ENCODE measurements at places on chromosomes 7 and 10.

DNA sequence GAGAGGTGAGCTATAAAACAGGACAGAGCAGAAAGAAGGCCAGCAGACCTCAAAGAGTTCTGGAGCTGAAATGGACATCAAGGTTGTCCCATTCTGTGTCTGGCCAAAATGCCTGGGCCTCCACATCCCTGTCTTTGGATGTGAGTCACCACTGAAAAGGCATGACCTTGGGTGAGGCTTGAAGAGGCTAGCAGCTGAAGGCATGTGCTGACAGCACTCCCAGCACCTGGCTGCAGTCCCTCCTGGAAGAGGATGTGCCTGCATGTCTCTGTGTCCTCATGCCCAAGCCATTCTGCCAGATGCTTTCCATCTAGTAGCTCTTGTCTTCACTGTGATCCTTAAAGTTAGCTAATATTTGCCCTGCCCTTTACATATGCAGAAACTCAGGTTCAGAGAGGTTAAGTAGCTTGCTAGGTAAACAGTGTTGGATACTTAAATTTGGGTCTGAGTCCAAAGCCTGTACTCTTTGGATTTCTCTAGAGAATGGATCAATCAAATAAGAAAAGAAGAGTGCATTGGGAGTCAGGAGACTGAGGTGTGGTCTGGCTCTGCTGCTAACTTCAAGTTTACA, 35.8 kb downstream of the HECW1 start:
- DNase-seq: no peak
- no peak overlapping the region for H3K4me3 ChIP-seq
- H3K27me3 ChIP-seq: no peaks in the 10 kb centered on the region
- H3K4me1 ChIP-seq: no peaks in the 10 kb centered on the region

GRCh38 chr10:70786799-70787415, 1.7 kb upstream of the TBATA start:
- DNase-seq: no peak
- no peak overlapping the region for H3K27ac ChIP-seq
- H3K27me3 ChIP-seq: no peaks in the 10 kb centered on the region
- no peak overlapping the region for H3K4me3 ChIP-seq

DNA sequence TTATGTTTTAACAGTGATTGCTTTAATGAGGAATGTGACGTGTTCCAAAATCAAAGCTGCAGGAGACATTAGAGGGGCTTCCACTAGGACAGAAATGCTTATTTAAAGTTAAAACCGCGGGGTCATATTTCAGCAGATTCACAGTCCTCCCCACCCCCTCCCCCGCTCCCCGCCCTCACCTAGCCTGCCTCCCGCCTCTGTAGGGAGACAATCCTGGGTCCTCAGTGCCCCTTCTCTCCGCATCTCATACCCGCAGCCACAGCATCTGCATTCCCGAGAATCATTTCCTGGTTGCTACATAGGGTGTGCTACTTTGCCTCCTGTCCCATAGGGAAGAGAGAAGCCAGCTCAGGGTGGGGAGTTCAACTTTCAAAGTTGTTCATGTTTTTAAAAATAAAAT, 3.1 kb upstream of the DRGX start:
- H3K27me3 ChIP-seq: peaks cover 34% of the 10 kb centered on the region
- DNase-seq: no peak
- no peak overlapping the region for H3K27ac ChIP-seq
- H3K4me1 ChIP-seq: no peaks in the 10 kb centered on the region
- H3K36me3 ChIP-seq: no peaks in the 10 kb centered on the region

DNA sequence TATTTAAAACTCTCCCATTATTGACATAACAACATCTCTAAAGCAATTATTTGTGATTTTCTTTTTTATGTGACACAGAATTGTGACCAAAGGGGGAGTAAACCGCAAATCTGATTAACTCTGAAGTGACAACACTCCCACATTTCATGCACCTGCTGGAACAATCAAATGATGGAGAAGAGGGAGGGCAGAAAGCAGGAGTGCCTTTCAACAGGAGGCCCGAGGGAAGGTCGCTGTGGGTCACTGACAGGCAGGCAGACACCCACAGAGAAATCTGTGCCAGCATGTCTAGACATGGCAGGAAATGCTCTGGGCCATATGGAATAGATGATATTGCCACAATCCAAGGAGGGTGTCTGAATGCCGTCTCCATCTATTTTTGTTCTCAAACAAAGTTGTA, 247.3 kb downstream of the DOCK4 start:
- H3K4me3 ChIP-seq: no peak overlapping the region
- no peak overlapping the region for H3K27ac ChIP-seq
- H3K27me3 ChIP-seq: no peaks in the 10 kb centered on the region

DNA sequence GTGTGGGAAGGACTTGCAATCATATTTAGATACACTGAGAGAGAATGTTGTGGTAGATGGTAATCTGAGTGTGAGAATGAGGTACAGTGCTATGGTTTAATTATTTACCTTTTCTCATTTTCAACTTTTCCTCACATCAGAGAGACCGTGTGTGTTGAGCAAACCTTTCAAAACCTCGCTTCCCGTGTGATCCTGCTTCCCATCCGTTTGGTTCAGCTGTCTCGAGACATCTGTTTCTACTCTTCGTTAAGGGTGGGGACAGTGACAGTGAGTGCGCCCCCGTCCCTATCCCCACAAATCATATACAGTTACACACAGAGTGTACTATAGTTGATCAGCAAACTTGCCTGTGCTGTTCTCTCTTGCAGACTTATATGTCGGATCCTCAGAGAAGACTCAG, 33.0 kb upstream of the NOBOX start:
- DNase-seq: no peak
- H3K36me3 ChIP-seq: no peaks in the 10 kb centered on the region
- H3K4me3 ChIP-seq: no peak overlapping the region
- H3K27me3 ChIP-seq: no peaks in the 10 kb centered on the region

- no peak overlapping the region for H3K4me3 ChIP-seq
- peak; percentile 80 for DNase-seq
- H3K4me1 ChIP-seq: no peaks in the 10 kb centered on the region
- H3K27me3 ChIP-seq: no peaks in the 10 kb centered on the region
These were observed 28.7 kb downstream of the ICA1 start for GRCh38 chr7:8232999-8233847.

DNA sequence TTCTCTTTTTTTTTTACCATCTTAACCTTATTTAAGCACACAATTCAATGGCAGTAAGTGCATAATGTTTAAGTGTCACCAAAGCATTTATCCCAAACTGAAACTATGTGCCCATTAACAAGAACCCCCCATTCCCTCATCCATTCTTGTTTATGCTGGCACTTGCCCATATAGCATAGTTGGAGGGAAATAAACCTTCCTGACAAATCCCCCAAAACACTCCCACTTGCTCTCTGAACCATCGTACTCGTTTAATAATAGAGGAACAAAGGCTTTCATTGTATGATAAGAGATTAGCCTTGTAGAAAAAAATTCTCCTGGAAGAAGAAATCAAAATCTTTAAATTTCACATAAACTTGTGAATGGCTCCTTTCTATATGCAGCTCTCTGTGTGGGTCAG, 26.4 kb upstream of the KCNMA1 start:
- DNase-seq: no peak
- H3K4me3 ChIP-seq: no peak overlapping the region
- no peaks in the 10 kb centered on the region for H3K27me3 ChIP-seq

GRCh38 chr10:113331961-113332360, 220.9 kb upstream of the HABP2 start:
- H3K27me3 ChIP-seq: no peaks in the 10 kb centered on the region
- no peak for DNase-seq
- H3K36me3 ChIP-seq: no peaks in the 10 kb centered on the region
- H3K4me1 ChIP-seq: peaks cover 2% of the 10 kb centered on the region
- H3K4me3 ChIP-seq: no peak overlapping the region

DNA sequence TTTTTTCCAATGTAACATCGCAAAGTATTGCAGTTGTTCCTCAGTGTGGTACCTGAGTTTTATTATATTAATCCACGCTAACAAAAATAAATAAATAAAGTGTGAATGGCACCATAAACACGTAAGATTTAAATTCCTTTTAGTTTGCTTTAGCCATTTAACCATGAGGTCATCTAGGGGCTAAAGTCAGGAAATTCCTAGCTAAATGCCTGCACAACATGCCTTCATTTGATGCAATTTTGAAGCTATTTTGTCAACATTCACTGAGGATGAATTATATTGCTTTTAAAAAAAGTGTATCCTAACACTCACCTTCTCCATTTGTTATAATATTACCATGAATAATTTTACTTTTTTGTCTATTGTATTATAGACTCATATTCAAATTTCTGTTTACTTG, 714.4 kb downstream of the GATA3 start:
- no peak overlapping the region for H3K4me3 ChIP-seq
- peak; percentile 43 for DNase-seq
- H3K4me1 ChIP-seq: no peaks in the 10 kb centered on the region
- no peaks in the 10 kb centered on the region for H3K27me3 ChIP-seq
- H3K27ac ChIP-seq: no peak overlapping the region

DNA sequence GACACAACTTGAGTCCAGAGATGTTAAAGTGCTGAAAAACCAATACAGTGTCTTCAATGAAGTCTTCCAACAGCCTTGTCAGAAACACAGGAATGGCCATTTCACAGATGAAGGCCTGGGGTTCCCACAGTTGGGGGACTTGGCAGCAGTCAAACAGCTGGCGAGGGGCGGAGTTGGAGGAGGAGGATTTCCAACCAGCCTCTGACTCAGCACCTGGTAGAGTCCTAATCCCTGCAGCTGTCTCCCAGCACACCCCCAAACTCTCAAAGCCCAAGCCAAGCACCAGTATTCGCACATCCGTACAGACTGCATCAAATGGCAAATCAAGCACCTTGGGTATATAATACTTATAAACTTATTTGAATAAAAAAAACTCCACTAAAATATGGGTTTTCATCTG, 28.0 kb downstream of the CTBP2 start:
- no peaks in the 10 kb centered on the region for H3K27me3 ChIP-seq
- H3K4me3 ChIP-seq: no peak overlapping the region
- peaks cover 9% of the 10 kb centered on the region for H3K4me1 ChIP-seq
- DNase-seq: no peak

DNA sequence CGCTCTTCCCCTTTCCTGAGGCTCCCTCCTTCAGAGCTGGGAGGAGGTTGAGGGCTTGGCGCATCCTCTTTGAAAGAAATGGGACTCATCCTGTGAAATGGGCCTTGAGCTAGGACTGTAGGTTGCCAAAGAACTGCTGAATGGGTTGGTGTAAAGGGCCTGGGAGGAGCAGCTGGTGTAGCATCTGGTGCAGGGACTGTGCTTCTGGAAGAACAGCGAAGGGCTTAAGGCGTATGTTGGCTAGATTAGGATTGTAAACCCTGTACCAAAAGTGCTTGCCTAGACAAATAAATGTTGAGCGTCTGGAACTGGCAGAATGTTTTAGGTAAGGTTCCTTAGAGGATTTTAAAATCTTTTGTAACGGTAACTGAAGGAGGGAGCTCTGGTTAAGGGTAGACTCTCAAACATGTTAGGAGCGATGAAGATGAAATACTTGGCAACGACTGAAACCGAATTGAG, 563 bp downstream of the STAM start:
- no peak for DNase-seq
- H3K27me3 ChIP-seq: no peaks in the 10 kb centered on the region
- no peaks in the 10 kb centered on the region for H3K36me3 ChIP-seq
- H3K27ac ChIP-seq: peak overlapping the region; percentile 45
- peak overlapping the region; percentile 93 for H3K4me3 ChIP-seq

- no peak overlapping the region for H3K4me3 ChIP-seq
- no peaks in the 10 kb centered on the region for H3K27me3 ChIP-seq
- H3K36me3 ChIP-seq: no peaks in the 10 kb centered on the region
- H3K4me1 ChIP-seq: no peaks in the 10 kb centered on the region
- DNase-seq: no peak
- H3K27ac ChIP-seq: no peak overlapping the region
These were observed 10.6 kb downstream of the ELAPOR2 start for GRCh38 chr7:87048839-87049238.

- no peaks in the 10 kb centered on the region for H3K27me3 ChIP-seq
- H3K4me3 ChIP-seq: peak overlapping the region; percentile 44
- no peaks in the 10 kb centered on the region for H3K36me3 ChIP-seq
- peak overlapping the region; percentile 19 for H3K27ac ChIP-seq
These were observed 15.3 kb upstream of the SUN1 start for GRCh38 chr7:816751-817671.

GRCh38 chr7:157462840-157463239, 126.0 kb downstream of the DNAJB6 start:
- no peaks in the 10 kb centered on the region for H3K4me1 ChIP-seq
- H3K36me3 ChIP-seq: no peaks in the 10 kb centered on the region
- H3K27ac ChIP-seq: no peak overlapping the region

GRCh38 chr7:105779856-105780780, 96.3 kb downstream of the ATXN7L1 start:
- H3K4me3 ChIP-seq: no peak overlapping the region
- peak; percentile 76 for DNase-seq
- H3K27ac ChIP-seq: no peak overlapping the region
- no peaks in the 10 kb centered on the region for H3K36me3 ChIP-seq

DNA sequence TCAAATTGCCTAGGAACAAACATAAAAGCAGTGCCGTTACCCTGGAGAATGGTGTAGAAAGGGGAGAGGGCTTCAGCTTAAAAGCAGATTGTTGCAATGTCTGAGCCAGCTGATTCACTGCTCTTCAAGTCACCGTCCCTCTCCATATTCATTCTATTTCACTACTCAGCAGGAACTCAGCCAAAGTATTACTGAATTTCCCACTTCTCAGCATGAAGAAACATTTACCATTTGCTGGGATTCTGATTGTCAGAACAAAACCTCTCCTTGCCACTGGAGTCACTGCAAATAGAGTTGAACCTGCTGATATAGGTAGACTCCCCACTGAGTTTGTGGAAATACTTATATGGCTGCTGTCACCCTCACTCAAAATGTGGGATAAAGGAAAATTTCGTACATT, 71.7 kb downstream of the PPP1R17 start:
- H3K4me3 ChIP-seq: no peak overlapping the region
- H3K27ac ChIP-seq: no peak overlapping the region
- peaks cover 4% of the 10 kb centered on the region for H3K27me3 ChIP-seq
